ENCODE measurements at places on chromosomes 7 and 10. TPM values are rescaled to one million over a fixed set of nuclear protein-coding genes. Genes with fewer than 3 reads are reported as not detected.

WDR86 gene
- 0.85 TPM for total RNA-seq

GRCh38 chr10:111080224-111080623, 3.4 kb downstream of the ADRA2A start:
- H3K36me3 ChIP-seq = no peaks in the 10 kb centered on the region
- H3K4me1 ChIP-seq = peaks cover 27% of the 10 kb centered on the region
- H3K27me3 ChIP-seq = peaks cover 53% of the 10 kb centered on the region
- H3K27ac ChIP-seq = peak overlapping the region; percentile 19

DNA sequence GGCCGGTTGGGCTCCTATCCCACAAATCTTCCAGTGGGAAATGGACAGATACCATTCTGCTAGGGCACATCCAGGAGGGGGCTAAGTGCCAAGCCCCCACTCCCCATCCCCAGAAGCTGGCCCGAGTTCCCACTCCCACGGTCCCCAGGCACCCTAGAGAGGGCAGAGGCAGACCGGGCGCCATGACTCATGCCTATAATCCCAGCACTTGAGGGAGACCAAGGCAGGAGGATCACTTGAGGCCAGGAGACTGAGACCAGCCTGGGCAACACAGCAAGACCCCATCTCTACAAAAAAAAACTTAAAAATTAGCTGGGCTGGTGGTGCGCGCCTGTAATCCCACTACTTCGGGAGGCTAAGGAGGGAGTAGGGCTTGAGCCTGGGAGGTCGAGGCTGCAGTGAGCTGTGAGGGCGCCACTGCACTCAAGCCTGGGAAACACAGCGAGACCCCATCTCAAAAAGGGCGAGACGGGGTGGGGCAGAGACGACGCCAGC, 870 bp downstream of the GNA12 start:
- H3K36me3 ChIP-seq = peaks cover 4% of the 10 kb centered on the region
- peak overlapping the region; percentile 81 for H3K27ac ChIP-seq
- peaks cover 16% of the 10 kb centered on the region for H3K4me1 ChIP-seq
- peak overlapping the region; percentile 79 for H3K4me3 ChIP-seq

DNA sequence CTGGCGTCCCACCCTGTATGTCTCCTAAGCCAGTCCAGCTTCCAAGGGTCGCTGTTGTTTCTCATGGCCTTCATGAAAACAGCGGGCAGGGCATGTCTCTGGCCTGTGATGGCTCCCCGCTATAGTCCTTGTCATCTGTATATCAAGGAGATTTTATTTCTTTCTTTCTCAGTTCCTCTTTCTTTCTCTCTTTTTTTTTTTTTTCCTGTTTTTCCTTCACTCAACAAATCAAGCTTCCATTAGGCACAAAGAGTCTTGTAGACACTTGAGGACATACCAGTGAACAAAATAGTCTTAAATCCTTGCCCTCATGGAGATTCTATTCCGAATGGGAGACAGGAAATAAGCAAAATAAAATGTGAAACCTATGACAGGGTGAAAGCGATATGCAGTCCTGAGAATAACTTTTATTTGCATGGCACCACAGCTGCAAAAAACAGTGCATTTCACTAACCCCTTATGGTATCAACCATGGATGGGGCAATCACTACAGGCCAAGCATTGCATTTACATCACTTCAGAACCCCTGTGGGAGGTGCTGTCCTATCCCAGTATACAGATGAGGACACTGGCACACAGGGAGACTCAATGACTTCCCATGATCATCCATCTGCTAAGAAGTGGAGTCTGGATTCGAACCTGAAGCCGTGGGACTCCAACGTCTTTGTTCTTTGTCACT, 50.7 kb downstream of the SYPL1 start:
- H3K4me1 ChIP-seq = peaks cover 41% of the 10 kb centered on the region
- H3K27me3 ChIP-seq = no peaks in the 10 kb centered on the region
- no peak for DNase-seq
- no peak overlapping the region for H3K27ac ChIP-seq

GRCh38 chr10:126536148-126536547, 134.3 kb downstream of the C10orf90 start:
- no peaks in the 10 kb centered on the region for H3K4me1 ChIP-seq
- no peak for DNase-seq
- no peak overlapping the region for H3K27ac ChIP-seq
- H3K27me3 ChIP-seq = no peaks in the 10 kb centered on the region
- H3K36me3 ChIP-seq = no peaks in the 10 kb centered on the region

DNA sequence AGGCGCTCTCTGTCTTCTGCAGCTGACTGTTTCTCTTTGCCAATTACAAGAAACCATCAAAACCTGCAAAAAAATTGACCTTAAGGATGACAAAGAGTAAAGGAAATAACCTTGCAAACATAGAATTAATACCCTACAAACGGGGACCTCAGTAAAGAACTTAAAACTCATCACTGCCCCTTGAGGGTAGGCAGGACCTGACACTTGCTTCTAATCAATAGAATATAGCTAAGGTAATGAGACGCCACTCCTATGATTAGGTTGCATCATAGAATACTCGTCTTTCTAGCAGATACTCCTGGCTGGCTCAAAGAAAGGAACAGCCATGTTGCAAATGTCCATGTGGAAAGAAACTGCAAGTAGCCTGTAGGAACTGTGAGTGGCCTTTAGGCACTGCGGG, 140.0 kb downstream of the XPNPEP1 start:
- H3K4me3 ChIP-seq = no peak overlapping the region
- no peak for DNase-seq
- no peaks in the 10 kb centered on the region for H3K36me3 ChIP-seq
- no peaks in the 10 kb centered on the region for H3K4me1 ChIP-seq
- no peak overlapping the region for H3K27ac ChIP-seq

DNA sequence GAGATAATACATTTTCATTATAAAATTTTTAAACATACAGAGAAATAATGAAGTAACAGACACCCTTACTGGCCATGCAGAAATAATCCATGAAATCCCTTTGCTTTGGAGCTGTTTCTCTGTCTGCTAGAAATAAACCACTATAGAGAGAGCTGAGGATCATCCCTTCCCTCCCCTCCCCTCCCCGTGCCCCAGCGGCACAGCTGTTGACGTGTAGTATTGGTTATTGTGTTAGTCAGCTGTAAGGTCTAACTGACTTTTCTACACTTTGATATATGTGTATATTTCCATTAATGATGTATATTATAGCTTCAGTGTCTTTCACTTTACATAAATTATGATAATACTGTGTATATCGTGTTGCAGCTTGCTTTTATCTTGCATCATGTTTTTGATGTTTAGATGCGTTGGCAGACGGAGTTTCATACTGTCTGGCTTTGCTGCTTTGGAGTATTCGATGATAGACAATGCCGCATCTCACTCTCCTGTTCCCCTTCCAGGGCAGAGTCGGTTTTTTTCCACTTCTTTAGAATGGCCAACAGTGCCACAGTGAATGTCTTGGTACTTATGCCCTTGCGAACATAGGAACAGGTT, 27.4 kb upstream of the GRID1 start:
- no peak overlapping the region for H3K4me3 ChIP-seq
- H3K36me3 ChIP-seq = no peaks in the 10 kb centered on the region
- peaks cover 4% of the 10 kb centered on the region for H3K4me1 ChIP-seq
- no peaks in the 10 kb centered on the region for H3K27me3 ChIP-seq

Data from naive thymus-derived CD8-positive, alpha-beta T cell (primary cell).